ENCODE measurements at places on chromosomes 7 and 10. TPM values are rescaled to one million over a fixed set of nuclear protein-coding genes. Genes with fewer than 3 reads are reported as not detected.

Gene MYOZ1
- total RNA-seq: not detected

Gene GRID1
- 5.4 TPM for total RNA-seq

Gene NOC3L
- total RNA-seq: 49.1 TPM

Gene ADAM12
- 1.7 TPM for total RNA-seq

Gene NPY
- total RNA-seq: not detected

Gene APBB1IP
- total RNA-seq: not detected

Gene DNA2
- total RNA-seq: 12.2 TPM

Gene EMX2
- 0.08 TPM for total RNA-seq

Gene C10orf105
- total RNA-seq: not detected

Gene PTPRE
- total RNA-seq: 24.6 TPM

Gene IL6
- total RNA-seq: 0.16 TPM

Gene PRTFDC1
- 0.30 TPM for total RNA-seq

DNA sequence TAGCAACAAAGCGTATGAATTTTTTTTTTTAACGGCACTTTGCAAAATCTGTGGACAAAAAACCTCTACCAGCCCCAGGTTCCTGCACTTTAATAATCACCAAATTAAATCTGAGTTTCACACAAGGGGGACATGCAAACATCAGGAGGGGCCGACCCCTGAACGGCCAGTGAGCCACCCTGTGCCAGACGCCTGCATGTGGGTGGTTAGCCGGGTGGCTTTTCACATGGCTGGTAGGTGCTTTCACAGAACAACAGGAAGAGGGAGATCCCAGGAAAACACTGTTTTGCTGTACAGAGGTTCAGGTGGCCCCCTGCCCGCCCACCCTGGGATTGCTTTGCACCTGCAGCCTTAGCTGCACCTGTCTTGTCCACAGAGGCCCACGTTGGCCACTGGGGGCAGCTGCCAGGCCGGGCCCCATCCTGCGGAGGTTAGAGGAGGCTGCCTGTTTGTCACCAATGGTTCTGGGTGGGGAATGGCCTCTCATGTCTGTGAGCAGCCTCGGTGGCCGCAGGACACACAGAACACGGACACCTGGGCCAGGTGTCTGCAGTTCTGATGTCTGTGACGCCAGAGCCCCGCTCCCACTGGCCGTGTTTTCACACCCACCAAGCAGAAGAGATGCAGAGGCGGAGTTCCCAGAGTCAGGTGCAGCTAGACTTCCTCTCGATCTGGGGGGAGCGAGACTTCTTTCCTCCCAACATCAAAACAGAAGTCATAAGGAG lies 107.7 kb downstream of the FAM53B start:
- DNase-seq: no peak

- DNase-seq: no peak
These were observed 17.5 kb downstream of the BMPER start for GRCh38 chr7:33922820-33923219.

DNA sequence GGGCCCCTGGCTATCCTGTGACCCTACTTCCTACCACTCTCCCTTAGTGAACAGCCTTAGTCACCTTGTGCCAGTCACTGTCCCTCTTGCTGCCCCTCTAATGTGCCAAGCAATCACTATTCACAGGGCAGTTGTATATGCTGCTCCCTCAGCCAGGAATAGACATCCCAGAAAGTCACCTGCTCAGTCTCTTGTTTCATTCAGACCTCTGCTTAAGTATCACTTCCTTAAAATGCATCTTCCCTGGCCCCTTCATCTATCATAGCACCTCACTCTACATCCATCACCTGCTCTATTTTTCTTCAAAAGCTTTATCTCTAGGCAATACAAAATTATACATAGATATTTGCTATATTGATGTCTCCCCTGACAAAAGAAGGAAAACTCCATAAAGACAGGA lies 328.4 kb upstream of the NFE2L3 start:
- DNase-seq: no peak

DNA sequence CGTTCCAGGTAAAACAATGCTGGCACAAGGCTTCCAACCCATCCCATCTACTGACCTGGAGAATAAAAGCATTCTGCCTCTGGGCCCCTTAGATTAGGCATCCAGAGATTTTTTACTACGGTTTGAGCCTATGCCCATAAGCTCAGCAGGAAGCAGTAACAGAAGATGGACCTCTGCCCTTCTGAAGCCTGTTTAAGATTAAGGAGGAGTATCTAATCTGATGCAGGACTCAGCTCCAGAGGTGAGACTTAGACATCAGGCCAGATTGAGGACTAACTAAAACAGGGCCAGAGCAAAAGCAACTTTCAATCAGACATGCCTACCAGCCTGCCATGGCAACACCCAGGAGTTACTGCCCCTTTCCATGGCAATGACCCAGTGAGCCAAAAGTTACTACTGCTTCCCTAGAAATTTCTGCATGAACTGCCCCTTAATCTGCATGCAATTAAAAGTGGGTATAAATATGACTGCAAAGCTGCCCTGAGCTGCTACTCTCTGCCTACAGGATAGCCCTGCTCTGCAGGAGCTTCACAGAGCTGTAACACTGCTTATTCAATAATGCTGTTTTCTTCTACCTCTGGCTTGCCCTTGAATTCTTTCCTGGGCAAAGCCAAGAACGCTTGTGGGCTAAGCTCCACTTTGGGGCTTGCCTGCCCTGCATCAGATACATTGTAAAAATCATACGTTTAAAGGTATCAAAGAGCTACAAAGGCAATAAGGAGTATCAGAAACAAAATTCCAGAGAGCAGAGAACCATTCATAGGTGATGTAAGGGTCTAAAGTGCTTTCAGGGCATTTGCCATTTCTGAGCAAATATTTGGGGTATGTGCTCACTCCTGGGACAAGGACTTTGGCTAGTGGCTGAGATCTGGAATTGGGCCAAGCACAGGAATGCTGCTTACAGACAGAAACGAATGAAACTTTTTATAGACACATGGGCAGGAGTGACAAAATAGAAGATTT lies 25.0 kb upstream of the CNNM1 start:
- DNase-seq: no peak

DNA sequence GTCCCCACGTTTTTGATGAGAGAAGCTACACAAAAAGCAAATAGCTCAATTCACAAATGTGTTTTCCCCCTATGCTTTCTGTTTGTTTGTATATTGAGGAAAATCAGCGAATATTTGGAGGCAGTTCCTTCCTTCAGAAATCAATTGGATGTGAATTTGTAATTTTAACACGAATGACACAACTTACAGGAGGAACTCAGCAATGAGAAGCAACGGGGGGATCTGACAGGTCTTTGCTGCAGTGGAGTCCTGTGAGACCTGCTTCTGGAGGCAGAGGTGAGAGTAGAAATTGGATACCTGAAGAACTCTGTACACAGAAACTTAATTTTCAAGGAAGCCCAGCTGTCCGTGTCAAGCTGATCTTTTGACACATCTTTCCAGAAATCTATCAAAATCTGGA lies 370.4 kb downstream of the GFRA1 start:
- no peak for DNase-seq

DNA sequence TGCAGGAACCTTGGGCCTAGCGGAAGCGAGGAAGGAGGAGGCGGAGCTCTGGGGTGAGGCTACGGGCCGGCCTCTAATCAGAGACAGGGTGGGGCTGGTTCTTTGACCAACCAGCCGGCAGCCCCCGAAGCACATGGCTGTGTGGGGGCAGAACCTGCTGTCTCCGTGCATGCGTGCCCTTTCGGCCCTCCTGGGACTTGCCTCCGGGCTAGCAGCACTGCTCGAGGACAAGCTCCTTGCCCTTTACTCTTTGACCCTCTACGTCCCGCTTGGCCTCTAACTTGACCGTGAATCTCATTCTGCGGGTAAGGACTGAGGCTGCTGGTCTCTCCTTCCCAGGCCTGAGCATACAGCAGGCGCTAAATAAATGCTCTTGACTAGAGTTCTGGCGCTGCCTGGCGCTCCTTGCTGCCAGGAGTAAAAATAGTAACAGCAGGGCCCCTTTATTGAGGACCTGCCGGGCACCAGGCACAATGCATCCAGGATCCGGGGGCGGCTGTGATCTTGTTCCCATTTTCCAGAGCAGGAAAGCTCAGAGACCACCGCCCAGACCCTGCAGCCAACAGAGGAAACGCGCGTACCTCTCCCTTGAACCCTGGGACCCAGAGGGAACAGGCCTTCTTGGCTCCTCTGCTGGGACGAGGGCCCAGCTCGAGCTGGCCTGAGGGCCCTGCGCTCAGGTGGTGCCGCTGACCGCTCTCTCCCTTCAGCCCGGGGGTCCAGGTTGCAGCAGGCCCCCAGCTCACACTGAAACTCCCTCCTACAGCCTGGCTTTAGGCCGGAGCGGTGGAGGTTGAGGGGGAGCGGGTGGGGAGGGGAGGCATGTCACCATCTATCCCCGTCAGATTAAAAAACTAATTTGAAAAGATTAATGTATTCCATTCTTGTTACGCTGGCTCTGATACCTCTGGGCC lies 2.7 kb upstream of the COMTD1 start:
- DNase-seq: no peak

DNA sequence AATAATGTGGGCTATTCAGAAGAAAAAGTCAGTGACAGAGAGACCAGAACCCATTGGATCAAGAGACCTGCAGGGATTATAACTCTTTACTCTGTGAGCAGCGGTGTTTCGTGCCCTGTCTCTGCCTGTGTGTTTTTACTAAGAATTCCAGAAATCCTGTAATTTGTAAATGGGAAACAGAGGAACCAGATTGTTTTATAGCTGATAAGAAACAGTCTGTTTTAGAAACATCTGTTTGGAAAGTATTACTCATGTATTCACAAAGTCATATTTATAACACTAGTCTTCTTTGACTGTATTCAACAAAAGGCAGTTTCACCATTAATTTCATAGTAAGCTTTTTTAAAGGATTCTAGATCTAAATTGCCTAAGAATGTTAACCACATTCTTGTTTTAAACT lies 30.0 kb upstream of the VDAC2 start:
- no peak for DNase-seq

- DNase-seq: peak; percentile 23
These were observed 17.7 kb downstream of the FRG2B start for GRCh38 chr10:133608855-133609254.

GRCh38 chr7:115654384-115655214 lies 376.0 kb downstream of the TFEC start:
- peak; percentile 17 for DNase-seq

- DNase-seq: no peak
These were observed 115.8 kb downstream of the MAGI2 start for GRCh38 chr7:79337717-79338116.

GRCh38 chr10:104449391-104449790 lies 95.8 kb downstream of the CFAP58 start:
- peak; percentile 22 for DNase-seq

DNA sequence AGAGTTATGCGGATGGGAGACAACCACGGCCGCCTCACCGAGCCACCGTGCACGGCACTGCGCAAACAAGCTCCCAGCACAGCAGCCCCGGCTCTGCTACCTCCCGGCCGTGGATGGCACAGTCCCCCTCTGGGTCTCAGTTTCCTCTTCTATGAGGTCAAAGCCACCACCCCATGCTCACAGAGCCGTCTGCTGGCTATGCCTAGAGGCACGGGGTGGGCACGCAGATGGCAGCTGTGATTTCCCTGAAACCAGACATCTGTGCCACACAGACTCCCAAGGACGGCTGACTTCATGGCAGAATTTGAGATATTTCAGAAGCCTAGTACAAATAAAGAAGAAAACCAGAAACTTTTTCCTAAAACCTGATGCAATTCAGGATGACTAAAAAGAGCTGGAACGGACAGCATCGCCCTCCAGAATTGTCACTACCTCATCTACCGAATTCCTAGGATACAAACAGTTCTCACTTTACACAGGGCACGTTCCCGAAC lies 73.2 kb downstream of the AMZ1 start:
- no peak for DNase-seq

- peak; percentile 17 for DNase-seq
These were observed 43.4 kb downstream of the PRF1 start for GRCh38 chr10:70558871-70559810.

DNA sequence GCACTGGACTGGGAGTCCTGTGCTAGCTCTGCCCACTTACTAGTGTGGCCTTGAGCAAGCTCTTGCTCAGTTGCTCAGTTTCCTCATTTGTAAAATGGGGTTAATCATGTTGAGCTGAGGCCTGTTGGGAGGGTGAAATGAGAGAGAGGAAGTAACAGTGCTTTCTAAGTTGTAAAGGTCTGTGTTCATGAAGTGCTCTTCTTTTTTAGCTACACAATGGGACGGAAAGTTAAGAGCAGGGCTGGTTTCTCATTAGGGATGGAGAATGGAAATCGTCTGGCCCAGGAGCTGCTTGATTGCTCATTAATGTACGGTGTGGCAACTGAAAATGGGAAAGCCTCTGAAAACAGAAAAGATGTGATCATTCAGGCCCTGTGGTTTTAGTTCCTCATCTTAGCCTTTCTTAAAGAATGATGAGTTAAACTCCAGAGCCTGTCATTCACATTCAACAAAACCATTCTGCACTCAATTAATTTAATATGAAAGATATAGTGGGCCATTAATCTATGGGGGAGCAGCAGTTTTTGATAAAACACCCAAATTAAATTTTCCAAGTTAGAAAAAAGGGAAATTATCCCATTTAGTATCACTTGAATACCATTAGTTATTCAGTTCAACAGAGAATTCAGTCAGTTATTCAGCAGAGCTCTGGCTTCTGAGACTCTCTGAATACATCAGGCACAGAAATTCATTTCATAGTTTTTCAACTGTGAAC lies 60.5 kb downstream of the SH2D4B start:
- no peak for DNase-seq

GRCh38 chr7:131346885-131347592 lies 19.4 kb downstream of the MKLN1 start:
- DNase-seq: no peak

DNA sequence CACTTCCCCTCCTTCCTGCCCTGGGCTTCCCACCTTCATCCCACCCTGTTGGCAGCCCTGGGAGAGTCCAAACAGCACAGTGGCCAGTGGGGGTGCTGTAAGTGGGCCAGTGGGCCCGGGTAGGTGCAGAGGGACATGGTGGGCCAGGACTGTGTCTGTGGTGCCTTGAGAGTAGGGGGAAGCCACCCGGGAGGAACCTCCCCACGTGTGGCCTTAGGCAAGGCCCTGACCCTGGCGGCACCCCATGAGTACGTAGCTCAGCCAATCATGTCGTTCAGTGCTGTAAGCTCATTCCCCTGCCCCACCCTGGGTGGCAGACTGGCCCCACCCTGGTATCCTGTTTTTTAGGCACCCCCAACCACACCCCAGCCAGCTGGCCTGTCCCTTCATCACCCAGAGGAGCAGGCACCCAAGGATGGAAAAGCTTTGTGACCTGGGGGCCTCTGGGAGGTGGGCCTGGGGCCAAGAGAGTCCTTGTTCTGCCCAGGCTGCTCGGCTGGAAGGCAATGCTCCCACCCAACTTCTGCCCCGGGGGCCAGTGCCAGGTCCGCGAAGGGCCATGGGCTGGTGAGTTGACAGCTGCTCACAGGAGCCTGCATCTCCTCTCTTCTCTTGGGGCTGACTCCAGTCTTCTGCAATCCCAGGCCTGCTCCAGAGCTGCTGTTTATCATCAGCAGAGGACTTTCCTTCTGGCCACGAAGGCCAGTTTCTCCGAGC lies 41.6 kb downstream of the TSPAN15 start:
- no peak for DNase-seq

GRCh38 chr7:93140582-93141191 lies 7.5 kb downstream of the SAMD9L start:
- no peak for DNase-seq

GRCh38 chr10:118590334-118590733 lies 5.1 kb downstream of the PRLHR start:
- no peak for DNase-seq

GRCh38 chr10:106395041-106395749 lies 769.3 kb downstream of the SORCS1 start:
- DNase-seq: no peak
